ENCODE measurements at places on chromosomes 3 and 15. TPM values are rescaled to one million over a fixed set of nuclear protein-coding genes. Genes with fewer than 3 reads are reported as not detected.

DNA sequence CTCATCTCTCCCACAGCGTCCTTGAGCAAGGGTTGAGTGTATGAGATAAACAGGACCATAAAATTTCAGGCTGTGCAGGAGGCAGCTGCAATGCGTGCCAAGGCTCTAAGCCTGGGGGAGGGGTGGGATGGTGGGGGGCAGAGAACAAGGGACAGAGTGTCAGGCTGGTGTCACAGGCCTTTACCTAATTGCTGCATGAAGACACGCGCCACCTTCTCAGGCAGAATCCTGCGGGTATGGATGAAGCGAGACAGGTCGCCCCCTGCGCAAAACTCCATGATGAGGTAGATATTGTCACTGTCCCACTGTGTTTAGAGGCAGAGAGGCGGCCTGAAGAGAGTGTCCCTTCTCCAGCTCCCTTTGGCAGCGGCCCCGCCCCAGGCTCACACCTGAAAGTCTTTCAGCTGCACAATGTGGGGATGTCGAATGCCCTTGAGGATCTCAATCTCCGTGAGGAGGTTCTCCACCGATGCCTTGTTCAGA lies 1.0 kb downstream of the ULK3 start:
- H3K4me1 ChIP-seq, result peaks cover 21% of the 10 kb centered on the region
- no peak for DNase-seq
- peak overlapping the region; percentile 87 for H3K4me3 ChIP-seq

DNA sequence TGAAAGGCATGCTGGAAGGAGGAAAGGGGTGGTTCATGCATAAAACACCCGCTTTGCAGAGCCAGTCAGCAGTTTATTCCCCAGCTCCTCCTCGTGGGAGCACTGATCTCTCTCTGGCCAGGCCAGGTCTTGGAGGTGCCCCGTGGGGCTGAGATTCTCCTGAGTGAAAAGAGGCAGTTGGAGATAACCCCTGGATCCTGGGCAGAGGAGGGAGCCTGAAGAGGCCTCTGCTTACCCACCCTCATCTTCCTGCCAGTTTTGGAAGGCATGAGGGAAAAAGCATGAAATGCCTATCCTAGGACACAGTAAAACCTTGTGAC lies 108.3 kb downstream of the SEMA5B start:
- no peak for DNase-seq
- H3K4me3 ChIP-seq, result no peak overlapping the region
- H3K27ac ChIP-seq, result no peak overlapping the region
- H3K4me1 ChIP-seq, result no peaks in the 10 kb centered on the region

DNA sequence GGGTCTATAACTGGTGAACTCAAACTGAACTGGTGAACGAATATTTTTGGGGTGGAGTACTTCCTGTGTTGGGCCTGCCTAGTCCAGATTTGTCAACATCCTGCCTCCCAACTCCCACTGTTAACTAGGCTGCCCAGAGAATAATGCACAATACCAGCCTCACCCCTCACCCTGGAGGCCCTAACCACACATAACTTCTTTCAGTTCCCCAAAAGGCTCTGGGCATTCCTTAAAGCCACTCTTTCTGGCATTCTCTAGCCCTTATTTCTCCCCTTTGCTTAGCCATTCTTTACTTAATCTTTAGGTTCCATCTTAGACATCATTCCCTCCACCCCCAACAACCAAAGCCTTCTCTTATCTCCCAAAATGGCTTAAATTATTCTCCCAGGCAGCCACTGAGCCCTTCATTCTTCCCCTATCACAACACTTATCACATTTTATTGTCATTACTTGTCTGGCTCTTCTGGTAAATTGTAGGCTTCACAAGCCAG lies 9.1 kb upstream of the SEC11A start:
- H3K27me3 ChIP-seq, result no peaks in the 10 kb centered on the region
- H3K4me3 ChIP-seq, result no peak overlapping the region
- DNase-seq, result no peak
- H3K36me3 ChIP-seq, result no peaks in the 10 kb centered on the region
- peak overlapping the region; percentile 68 for H3K27ac ChIP-seq

DNA sequence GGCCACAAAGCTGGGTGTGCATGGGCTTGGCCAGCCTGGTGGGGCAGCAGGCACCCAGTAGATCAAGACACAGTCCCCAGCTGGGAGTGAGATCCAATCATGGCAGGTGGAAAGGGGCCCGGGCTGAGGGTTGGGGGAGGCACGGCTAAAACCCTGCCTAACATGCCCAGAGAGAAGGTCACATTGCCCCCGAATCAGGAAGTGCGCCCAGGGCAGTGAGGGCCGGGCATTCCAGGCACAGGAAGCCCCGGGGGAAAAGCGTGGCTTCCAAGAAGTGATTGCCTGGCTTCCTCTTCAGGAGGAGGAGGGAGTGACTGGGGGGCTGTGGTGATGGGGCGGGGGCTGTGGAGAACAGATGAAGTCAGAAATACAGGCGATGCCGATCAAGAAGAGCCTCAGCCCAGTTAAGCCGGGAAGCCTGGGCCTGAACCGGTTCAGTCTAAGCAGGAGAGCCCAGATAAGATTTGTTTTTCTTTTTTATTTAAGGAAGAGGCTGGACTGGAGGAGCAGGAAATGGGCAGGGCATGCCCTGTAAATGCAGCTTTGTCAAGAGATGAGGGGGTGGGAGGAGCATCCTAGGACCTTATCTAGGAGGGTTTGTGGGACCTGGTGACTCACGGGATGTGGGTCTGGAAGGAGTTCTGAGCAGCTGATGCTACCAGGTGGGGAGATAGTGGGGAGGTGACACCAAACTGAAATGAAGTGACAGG lies 83.9 kb downstream of the CHSY1 start:
- H3K27me3 ChIP-seq, result peaks cover 21% of the 10 kb centered on the region
- DNase-seq, result no peak
- H3K36me3 ChIP-seq, result peaks cover 41% of the 10 kb centered on the region

DNA sequence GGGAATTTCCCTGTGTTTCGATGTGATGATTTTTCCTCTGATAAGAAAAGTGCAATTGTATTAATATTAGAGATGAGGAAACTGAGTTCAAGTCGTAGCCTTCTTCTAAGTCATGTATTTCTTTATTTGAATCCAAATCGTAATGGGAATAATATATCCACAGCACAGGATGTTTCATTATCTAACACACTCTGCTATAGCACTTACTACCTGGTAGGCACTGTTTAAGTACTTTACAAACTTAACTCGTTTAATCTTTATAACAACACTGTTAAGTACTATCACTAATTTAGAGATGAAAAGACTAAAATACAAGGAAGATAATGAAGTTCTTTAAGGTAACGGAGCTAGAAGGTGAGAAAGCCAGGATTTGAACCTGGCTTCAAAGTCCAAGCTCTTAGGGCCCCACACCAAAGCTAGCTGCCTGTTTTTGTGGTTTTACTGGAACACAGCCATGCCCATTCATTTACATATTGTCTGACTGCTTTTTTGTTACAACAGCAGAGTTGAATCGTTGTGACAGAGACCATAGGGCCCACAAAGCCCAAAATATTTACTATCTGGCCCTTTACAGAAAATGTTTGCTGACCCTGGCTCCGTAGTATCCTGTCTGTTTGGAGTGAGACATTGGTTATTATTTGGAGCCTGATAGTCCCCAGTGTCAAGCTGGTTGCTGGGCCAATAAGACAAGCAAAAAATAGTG lies 9.6 kb upstream of the ATP13A3 start:
- no peak overlapping the region for H3K27ac ChIP-seq
- H3K27me3 ChIP-seq, result no peaks in the 10 kb centered on the region
- no peak overlapping the region for H3K4me3 ChIP-seq
- no peaks in the 10 kb centered on the region for H3K36me3 ChIP-seq
- DNase-seq, result no peak
- peaks cover 9% of the 10 kb centered on the region for H3K4me1 ChIP-seq

- H3K36me3 ChIP-seq, result no peaks in the 10 kb centered on the region
- H3K27me3 ChIP-seq, result no peaks in the 10 kb centered on the region
- no peaks in the 10 kb centered on the region for H3K4me1 ChIP-seq
- no peak overlapping the region for H3K4me3 ChIP-seq
Observed at GRCh38 chr15:70775160-70775559, 11.8 kb upstream of the UACA start.

The CCR8 gene
- not detected for total RNA-seq

The RSRC1 gene
- 26.6 TPM for total RNA-seq

- peaks cover 15% of the 10 kb centered on the region for H3K4me1 ChIP-seq
- no peak overlapping the region for H3K27ac ChIP-seq
- H3K4me3 ChIP-seq, result no peak overlapping the region
- H3K36me3 ChIP-seq, result no peaks in the 10 kb centered on the region
- peaks cover 15% of the 10 kb centered on the region for H3K27me3 ChIP-seq
Observed at GRCh38 chr3:20043396-20043795, 3.1 kb downstream of the KAT2B start.

The ROBO2 gene
- 11.7 TPM for total RNA-seq

GRCh38 chr3:5974630-5975322 lies 787.3 kb downstream of the EDEM1 start:
- H3K27me3 ChIP-seq, result no peaks in the 10 kb centered on the region
- H3K36me3 ChIP-seq, result peaks cover 34% of the 10 kb centered on the region
- H3K4me3 ChIP-seq, result no peak overlapping the region
- H3K27ac ChIP-seq, result no peak overlapping the region

The INO80 gene
- 19.5 TPM for total RNA-seq

The MFGE8 gene
- total RNA-seq, result 719 TPM

The ACTC1 gene
- 11.4 TPM for total RNA-seq

- peaks cover 73% of the 10 kb centered on the region for H3K36me3 ChIP-seq
- no peak for DNase-seq
- H3K4me1 ChIP-seq, result peaks cover 12% of the 10 kb centered on the region
- H3K27me3 ChIP-seq, result no peaks in the 10 kb centered on the region
- no peak overlapping the region for H3K4me3 ChIP-seq
- H3K27ac ChIP-seq, result no peak overlapping the region
Observed at GRCh38 chr15:79315623-79316328, 4.9 kb downstream of the TMED3 start.

GRCh38 chr3:102532901-102533300 lies 98.1 kb downstream of the ZPLD1 start:
- H3K27me3 ChIP-seq, result no peaks in the 10 kb centered on the region
- H3K27ac ChIP-seq, result no peak overlapping the region
- 0 out of 2 replicates have a peak, but pooled peaks cover 3% of the 10 kb centered on the region for H3K4me1 ChIP-seq

DNA sequence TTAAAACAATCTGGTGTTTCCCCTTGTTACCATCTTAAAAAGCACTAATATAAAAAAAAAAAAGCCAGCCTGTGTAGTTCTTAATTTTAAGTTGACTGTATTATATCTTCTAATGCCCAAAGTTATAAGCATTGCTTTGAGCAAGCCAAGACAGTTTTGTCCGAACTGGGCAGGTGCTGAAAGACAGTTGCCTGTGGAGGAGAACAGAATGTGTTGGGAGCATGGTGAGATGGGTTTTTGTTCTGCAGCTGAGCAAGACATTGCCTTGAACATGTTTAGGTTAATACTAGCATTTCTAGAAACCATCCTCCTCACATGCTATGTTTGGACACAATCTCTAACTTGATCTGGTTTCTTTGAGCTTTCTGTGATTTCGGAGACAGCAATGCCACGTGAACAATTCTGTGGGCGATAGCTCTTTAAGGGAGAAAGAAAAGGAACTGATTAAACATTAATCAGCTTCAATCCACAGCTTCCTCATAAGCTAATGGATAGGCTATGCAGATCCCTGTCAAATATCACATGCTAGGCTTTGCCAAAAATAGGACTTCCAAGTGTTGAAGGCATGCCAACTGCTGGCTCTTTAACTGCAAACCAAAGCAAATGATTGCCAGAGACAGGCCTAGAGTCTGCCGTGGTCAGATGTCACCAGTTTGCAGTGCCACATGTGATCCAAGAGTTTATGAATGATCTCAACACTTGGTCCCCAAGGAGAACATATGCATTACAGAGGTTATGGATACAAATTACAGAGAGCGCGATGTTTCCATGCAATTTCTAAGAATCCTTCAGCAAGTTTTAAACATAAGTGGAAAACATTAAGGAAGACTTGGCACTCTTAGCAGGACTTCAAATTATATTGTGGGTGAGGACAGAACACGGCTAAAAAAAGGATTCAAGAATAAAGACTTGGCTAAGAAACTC lies 428.1 kb downstream of the ROBO2 start:
- DNase-seq, result no peak
- H3K27me3 ChIP-seq, result no peaks in the 10 kb centered on the region
- H3K4me1 ChIP-seq, result peaks cover 20% of the 10 kb centered on the region
- H3K4me3 ChIP-seq, result no peak overlapping the region
- H3K36me3 ChIP-seq, result no peaks in the 10 kb centered on the region

The HESX1 gene
- 4.5 TPM for total RNA-seq

All from WTC11 (cell line).